ENCODE measurements at places on chromosomes 5 and 9.

DNA sequence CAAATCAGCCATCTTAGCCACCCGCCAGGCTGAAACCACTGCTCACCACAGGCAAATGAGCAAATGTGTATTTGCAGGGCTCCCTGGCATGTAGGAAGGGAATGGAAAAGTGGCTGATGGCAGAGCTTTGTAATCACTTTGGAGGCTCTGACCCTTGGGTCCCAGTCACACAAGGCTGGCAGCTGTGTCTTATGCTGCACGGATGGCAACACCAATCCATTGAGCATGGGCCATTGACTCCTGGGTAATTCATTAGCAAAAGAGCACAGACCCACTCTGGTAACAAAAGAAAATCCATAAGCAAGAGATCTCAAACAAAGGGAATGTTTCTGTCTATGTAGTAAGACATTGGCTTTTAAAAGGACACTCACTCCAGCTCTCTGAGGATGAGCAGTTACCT is 57.6 kb downstream of the SPOCK1 start:
- no peaks in the 10 kb centered on the region for H3K27me3 ChIP-seq
- H3K4me1 ChIP-seq: peaks cover 8% of the 10 kb centered on the region
- no peak overlapping the region for H3K27ac ChIP-seq
- no peaks in the 10 kb centered on the region for H3K36me3 ChIP-seq
- DNase-seq: no peak

GRCh38 chr5:136039202-136039601 is 10.4 kb downstream of the TGFBI start:
- peaks cover 46% of the 10 kb centered on the region for H3K4me1 ChIP-seq
- no peaks in the 10 kb centered on the region for H3K27me3 ChIP-seq
- no peak overlapping the region for H3K27ac ChIP-seq
- H3K4me3 ChIP-seq: no peak overlapping the region

DNA sequence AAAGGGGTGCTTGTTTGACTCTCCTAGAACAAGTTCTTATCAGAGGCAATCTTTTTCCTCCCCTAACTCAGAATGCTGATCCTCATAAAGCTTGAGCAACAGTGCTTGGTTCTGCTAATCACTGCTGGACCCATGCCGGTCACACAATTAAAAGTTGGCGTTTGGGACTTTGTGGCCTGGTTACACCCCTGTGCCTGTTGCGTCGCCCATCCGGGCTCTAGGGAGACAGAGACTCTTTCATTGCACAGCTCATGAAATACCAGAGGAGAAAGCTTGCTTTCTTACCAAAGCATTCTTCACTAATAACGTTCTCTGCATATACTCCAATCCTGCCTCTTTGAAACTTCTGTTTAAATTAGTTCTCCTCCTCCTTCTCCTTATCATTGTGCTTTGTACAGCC is 301.1 kb downstream of the NR3C1 start:
- no peak overlapping the region for H3K27ac ChIP-seq
- H3K4me1 ChIP-seq: peaks cover 11% of the 10 kb centered on the region
- H3K4me3 ChIP-seq: no peak overlapping the region
- H3K36me3 ChIP-seq: no peaks in the 10 kb centered on the region

DNA sequence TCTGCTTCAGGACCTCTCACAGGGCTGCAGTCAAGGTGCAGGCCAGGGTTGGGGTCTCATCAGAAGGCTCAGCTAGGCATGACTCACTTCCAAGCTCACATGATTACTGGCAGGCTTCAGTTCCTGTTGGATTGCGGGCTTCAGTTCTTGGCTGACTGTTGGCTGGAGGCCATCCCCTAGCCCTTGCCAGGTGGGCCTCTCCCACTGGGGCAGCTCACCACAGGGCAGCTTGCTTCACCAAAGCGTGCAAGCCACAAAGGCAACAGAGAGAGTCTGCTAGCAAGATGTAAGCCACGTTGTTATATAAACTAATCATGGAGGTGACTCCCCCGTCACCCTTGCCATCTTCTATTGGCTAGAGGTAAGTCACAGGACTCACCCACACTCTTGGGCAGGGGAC is 14.4 kb downstream of the CPLX2 start:
- no peaks in the 10 kb centered on the region for H3K27me3 ChIP-seq
- H3K4me3 ChIP-seq: no peak overlapping the region
- no peak for DNase-seq
- H3K36me3 ChIP-seq: no peaks in the 10 kb centered on the region

- H3K4me3 ChIP-seq: no peak overlapping the region
- no peaks in the 10 kb centered on the region for H3K36me3 ChIP-seq
- no peak overlapping the region for H3K27ac ChIP-seq
- no peaks in the 10 kb centered on the region for H3K27me3 ChIP-seq
- H3K4me1 ChIP-seq: no peaks in the 10 kb centered on the region
Measured at GRCh38 chr5:166281433-166281832, 2010.0 kb upstream of the WWC1 start.

DNA sequence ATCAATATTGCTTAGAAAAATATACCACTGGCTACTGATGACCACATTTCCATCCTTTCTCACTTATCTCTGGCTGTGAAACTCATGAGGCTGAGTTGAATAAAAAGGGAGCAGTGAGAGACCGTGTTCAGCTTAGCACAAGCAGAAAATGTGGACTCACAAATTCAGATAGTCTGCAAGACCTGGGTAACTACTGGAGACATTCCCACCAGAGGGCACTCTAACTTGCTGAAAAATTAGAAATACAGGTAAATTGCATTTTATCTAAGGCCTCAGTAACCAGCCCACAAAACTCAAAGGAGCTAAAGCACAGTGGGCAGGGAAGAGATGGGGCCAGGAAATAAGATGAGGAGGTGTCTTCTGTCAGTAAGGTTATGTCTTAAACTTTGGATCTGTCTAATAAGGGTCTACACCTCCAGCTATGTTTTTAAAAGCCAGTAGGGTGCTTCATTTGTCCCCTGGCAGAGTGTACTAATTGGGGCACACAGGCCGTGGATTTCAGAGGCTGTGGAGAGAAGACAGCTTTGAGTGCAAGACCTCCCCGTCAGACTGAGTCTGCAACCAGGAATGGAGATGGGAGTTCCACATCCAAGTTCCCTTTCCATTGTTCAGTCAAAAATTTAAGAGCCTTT is 8.7 kb upstream of the NDUFB6 start:
- H3K4me1 ChIP-seq: peaks cover 7% of the 10 kb centered on the region
- no peak overlapping the region for H3K27ac ChIP-seq
- no peaks in the 10 kb centered on the region for H3K27me3 ChIP-seq
- no peak for DNase-seq

DNA sequence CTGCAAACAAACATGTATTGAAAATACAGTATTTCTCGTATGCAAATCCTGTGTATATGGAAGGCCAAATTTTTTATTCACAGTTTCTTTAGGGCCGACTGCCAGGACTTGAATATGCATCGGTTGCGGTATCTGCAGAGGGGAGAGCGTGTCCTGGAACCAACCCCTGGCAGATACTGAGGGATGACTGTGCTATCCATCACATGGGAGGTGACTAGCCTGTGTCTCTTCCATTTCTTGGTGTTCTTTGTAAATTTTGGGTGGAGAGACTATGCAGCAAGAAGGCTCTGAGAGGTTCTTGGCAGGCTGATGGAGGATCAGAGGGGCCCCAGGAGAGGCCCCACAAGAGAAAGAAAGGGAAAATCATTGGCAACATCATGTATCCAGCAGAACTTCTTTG is 384.3 kb downstream of the YTHDC2 start:
- H3K36me3 ChIP-seq: no peaks in the 10 kb centered on the region
- no peak overlapping the region for H3K4me3 ChIP-seq
- H3K27ac ChIP-seq: no peak overlapping the region
- DNase-seq: no peak
- H3K4me1 ChIP-seq: no peaks in the 10 kb centered on the region
- H3K27me3 ChIP-seq: no peaks in the 10 kb centered on the region

- H3K27ac ChIP-seq: no peak overlapping the region
- no peak for DNase-seq
- no peak overlapping the region for H3K4me3 ChIP-seq
- H3K36me3 ChIP-seq: no peaks in the 10 kb centered on the region
Measured at GRCh38 chr9:138044485-138045383, 167.2 kb downstream of the CACNA1B start.

GRCh38 chr9:14961372-14962068 is 51.3 kb upstream of the FREM1 start:
- no peak for DNase-seq
- no peaks in the 10 kb centered on the region for H3K4me1 ChIP-seq
- no peak overlapping the region for H3K27ac ChIP-seq
- H3K27me3 ChIP-seq: no peaks in the 10 kb centered on the region
- no peaks in the 10 kb centered on the region for H3K36me3 ChIP-seq

- no peak for DNase-seq
- no peaks in the 10 kb centered on the region for H3K27me3 ChIP-seq
- H3K4me1 ChIP-seq: peaks cover 29% of the 10 kb centered on the region
- peak overlapping the region; percentile 98 for H3K27ac ChIP-seq
Measured at GRCh38 chr9:128128836-128129590, 1.5 kb upstream of the PTGES2 start.

DNA sequence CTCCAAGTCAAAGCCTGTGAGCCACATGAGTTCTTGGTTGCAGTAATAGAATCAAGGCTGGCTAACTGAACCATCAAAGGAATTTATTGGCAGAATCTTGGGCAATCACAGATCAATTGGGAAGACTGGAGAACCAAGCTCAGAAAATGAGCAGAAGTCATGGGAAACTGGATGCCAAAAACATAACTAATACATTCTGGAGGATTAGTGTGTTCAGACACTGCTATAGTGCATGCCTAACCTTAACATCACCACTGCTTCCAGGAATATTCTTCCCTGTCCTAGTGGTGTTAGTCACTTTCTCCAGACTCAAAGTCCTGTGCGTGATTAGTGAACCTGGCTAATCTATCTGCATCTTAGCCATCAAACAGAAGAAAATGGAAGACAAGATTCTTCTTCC is 843.7 kb downstream of the EFNA5 start:
- H3K4me1 ChIP-seq: no peaks in the 10 kb centered on the region
- no peak overlapping the region for H3K4me3 ChIP-seq
- no peaks in the 10 kb centered on the region for H3K27me3 ChIP-seq
- H3K36me3 ChIP-seq: no peaks in the 10 kb centered on the region

DNA sequence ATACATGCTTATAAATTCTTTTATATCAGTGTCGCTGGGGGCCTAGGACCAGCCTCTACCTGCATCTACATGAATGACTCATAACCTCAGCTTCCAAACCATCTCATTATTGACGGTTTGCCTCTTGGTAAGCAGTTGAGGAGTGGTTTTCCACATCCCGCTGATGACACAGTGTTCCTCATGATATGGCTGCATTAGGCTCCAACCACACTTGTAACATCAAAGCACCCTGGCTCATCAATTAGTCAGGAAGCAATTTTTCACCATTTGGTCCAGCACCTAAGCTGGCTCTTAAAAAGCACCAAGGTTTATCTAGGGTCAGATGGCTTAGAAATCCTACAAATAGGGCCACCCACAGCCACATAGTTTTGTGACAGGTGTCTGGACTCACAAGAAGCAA is 402.4 kb downstream of the ARHGEF28 start:
- no peaks in the 10 kb centered on the region for H3K4me1 ChIP-seq
- H3K4me3 ChIP-seq: no peak overlapping the region
- DNase-seq: no peak
- H3K27ac ChIP-seq: no peak overlapping the region
- no peaks in the 10 kb centered on the region for H3K27me3 ChIP-seq
- H3K36me3 ChIP-seq: no peaks in the 10 kb centered on the region

DNA sequence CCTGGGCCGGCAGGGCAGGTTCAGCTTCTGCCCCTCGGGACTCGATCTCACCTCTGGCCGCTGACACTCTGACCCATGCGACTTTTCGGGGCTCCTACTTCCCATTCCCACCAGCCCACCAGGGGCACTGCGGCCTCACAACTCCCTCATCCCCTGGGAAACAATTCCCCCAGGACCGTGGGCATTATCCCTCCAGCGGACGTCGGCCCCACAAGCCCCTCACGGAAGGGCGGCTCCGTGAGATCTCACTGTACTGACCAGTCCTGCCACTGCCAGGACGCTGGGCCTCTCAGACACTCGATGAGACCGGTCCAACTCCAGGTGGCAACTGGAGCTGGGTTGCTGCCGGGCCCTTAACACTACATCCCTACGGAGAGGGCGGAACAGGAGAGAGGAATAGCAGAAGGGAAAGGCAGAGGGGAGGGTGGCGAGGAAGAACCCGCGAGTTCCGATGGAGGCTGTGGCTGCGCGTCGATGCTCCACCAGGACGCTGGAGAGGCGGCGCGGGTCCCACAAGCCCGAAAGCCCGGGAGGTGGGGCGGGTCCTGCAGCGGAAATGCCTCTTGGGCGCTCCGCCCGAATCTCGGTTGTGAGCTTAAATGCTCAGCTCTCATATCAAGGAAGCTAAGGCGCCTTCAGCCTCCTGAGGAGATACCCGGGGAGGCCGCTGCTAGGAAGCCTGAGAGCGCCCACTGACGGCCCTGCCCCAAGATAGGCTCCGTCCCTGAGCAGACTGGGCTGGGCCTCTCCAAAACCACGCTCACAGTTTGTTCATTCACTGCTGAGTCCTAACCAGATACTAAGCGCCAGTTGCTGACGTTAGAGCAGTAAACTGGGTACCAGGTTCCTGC is 36.3 kb downstream of the VCP start:
- DNase-seq: no peak
- peak overlapping the region; percentile 43 for H3K4me3 ChIP-seq
- H3K4me1 ChIP-seq: peaks cover 5% of the 10 kb centered on the region
- peaks cover 24% of the 10 kb centered on the region for H3K36me3 ChIP-seq
- no peaks in the 10 kb centered on the region for H3K27me3 ChIP-seq

Data from esophagus muscularis mucosa (tissue), 4 donors.